ENCODE measurements at places on chromosomes 1 and 21. TPM values are rescaled to one million over a fixed set of nuclear protein-coding genes. Genes with fewer than 3 reads are reported as not detected.

RRP1B gene
- 14.6 TPM for total RNA-seq

IVL gene
- total RNA-seq = not detected

ESRRG gene
- not detected for total RNA-seq

CLDN17 gene
- not detected for total RNA-seq

GJC2 gene
- total RNA-seq = 18.3 TPM

AMY1C gene
- total RNA-seq = not detected

FBXO42 gene
- 6.3 TPM for total RNA-seq

TEDDM1 gene
- not detected for total RNA-seq

RPS6KC1 gene
- total RNA-seq = 13.7 TPM

- no peak for DNase-seq
Observed at GRCh38 chr1:118558933-118559332, 373.9 kb upstream of the SPAG17 start.

- peak; percentile 4 for DNase-seq
Observed at GRCh38 chr1:151237678-151238466, 16.7 kb upstream of the PSMD4 start.

- no peak for DNase-seq
Observed at GRCh38 chr1:172498857-172499256, 34.1 kb upstream of the SUCO start.

GRCh38 chr1:186304982-186305949 is 69.8 kb downstream of the TPR start:
- DNase-seq = peak; percentile 47

- peak; percentile 95 for DNase-seq
Observed at GRCh38 chr1:200738327-200738948, at the start of gene CAMSAP2. Gene CAMSAP2, plus strand, starts transcription at chr1:200738893. Its CDS starts 935 bp downstream, at chr1:200739828.

GRCh38 chr1:47914218-47914938 is 82.8 kb downstream of the TRABD2B start:
- DNase-seq = no peak

DNA sequence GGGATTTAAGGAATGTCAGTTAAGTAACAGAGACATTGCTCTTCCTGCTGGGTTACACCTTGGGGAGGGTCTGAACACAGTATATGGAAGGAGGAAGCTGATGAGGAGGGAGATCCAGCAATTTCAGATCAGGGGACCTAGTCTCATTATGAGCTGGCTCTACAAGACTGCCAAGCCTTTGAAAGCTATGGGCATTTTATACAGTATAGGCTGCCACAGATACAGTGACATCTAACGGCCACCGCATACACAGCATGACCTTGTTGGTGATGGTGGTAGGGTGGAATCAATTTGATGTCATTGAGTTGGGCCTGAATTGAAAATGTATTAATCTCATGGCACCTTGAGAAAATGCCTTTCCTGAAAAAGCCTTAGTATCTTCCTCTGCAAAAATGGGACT is 22.6 kb upstream of the ZP4 start:
- no peak for DNase-seq

- no peak for DNase-seq
Observed at GRCh38 chr1:47226839-47227215, 5.2 kb downstream of the TAL1 start.

GRCh38 chr1:231634323-231635013 is 7.9 kb downstream of the DISC1 start:
- no peak for DNase-seq

- peak; percentile 59 for DNase-seq
Observed at GRCh38 chr1:6860401-6860800, 75.1 kb downstream of the CAMTA1 start.

GRCh38 chr1:12142891-12143630 is 23.7 kb upstream of the TNFRSF1B start:
- no peak for DNase-seq

DNA sequence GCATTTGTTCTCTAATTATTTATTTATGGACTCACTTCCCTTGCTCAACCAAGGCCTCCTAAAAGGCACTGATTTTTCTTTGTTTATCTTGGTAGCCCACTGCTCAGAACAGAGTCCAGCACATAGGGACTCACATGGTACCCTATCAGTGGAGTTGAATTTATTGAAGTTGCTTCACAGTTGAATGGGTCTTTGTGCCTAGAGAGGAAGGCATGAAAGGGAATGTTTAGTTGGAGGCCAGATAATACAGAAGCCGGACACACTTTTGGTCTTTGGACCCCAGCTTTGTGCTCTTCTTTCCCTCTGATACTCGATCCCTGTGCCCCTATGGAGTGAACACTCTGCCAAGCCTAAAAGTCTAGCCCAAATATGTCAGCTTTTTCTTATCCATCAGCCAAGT is 429.0 kb downstream of the PRDM2 start:
- no peak for DNase-seq

DNA sequence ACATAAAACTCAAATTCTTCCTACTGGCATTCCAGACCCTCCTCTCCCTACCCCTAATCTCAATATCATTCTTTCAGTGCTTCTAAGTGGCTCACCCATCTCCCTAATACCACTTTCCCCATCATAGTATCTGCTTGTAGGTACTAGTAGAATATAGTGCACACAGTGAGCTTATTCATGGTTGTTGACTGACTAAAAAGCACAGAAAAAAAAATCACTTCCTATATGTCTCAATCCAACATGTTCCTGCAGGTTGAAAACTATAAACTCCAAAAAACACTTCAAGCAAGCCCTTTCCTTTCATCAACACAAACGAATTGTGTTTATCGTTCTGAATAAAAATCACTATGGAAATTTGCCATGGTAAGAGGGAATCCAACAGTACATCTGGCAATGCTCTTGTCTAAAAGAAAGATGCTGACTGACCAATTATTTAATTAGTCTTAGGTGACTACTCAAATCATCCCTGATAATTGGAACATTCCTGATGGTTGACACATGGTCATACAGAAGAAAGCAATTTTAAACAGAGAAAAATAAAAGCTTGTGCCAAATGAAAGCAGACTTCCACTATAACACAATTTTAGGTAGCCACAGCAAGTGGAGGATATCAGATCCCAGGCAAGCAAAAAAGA is 87.1 kb downstream of the NDUFS5 start:
- peak; percentile 44 for DNase-seq

- DNase-seq = no peak
Observed at GRCh38 chr1:26403656-26404055, 7.0 kb upstream of the LIN28A start.

DNA sequence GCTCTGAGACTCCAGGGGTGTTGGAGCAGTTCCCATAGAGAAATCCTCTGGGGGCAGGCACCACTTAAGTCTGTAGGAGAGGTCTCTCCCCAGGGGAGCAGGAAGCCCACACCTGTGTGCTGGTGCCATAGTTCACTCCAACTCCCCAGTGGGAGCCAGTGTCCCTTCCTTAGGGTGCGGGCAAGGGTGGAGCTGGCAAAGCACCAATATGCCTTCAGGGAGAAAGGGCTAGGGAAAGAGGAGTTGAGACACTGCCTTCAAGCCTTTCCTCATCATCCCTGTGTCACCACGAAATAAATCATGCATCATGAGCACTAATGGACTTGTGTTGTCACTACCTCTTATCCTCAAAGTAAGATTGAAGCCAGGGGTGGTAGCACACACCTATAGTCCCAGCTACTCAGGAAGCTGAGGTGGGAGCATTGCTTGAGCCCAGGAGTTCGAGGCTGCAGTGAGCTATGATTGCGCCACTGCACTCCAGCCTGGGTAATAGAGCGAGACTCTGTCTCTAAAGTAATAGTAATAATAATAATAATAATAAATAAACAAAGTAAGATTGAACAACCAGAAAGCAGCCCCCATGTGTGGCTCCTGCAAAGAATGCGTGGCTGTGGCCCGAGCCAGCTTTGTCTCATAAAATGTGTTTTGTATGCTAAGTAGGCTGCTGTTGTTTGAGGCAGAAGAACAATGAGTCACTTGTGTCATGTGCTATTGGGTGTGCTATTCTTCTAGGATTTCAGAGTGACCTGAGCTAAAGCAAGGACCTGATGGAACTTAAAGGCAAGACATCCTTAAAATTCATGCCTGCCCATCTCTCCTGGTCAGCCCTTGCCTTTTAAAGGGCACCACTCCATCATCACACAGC is 6.7 kb upstream of the TIE1 start:
- DNase-seq = peak; percentile 65

DNA sequence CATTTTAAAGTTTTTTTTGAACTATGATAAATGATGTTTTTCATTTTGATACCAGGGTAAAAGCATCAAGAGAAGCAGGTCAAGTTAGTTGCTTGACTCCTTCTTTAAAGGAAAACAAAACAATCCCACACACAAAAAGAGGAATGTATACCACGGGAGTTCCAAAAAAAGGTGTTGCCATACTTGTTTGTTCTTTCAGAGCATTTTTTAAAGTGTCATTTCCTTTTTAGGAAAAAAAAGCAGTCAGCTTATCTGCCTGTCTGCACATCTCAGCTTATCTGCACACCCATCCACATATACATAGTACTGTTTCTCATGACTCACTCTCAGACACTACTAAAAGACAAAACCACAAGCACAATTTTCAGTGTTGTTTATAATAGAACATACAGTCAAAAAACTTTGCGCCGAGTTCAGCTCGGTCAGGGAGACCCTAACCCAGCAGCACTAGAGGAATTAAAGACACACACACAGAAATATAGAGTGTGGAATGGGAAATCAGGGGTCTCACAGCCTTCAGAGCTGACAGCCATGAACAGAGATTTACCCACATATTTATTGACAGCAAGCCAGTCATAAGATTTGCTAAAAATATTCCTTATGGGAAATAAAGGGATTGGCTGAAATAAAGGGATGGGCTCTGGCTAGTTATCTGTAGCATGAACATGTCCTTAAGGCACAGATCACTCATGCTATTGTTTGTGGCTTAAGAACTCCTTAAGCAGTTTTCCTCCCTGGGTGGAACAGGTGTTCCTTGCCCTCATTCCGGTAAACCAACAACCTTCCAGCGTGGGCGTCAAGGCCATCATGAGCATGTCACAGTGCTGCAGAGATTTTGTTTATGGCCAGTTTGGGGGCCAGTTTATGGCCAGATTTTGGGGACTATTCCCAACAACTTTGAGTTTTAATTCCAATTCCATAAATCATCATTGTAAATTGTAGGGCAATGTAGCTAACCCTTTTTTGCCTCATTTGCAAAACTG is 11.4 kb upstream of the MNDA start:
- DNase-seq = peak; percentile 42

- DNase-seq = no peak
Observed at GRCh38 chr1:214303141-214303930, 22.4 kb downstream of the SMYD2 start.

DNA sequence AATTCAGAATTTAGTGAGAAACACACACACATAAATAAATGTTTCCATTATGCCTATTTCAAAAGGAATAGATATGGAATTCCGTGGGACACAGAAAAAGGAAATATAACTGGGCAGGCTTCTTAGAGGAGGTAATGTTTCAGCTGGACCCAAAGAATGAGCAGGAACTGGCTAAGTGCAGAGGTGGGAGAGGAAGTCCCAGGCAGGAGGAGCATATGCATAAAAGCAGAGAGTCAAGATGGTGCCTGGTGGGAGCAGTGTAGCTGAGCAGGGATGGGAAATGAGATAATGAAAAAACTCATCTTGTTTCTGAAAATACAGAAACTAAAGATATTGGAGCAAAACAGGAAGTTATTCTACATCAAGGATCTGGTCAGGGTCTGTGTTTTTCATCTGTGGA is 115.2 kb upstream of the MAGI3 start:
- DNase-seq = no peak

DNA sequence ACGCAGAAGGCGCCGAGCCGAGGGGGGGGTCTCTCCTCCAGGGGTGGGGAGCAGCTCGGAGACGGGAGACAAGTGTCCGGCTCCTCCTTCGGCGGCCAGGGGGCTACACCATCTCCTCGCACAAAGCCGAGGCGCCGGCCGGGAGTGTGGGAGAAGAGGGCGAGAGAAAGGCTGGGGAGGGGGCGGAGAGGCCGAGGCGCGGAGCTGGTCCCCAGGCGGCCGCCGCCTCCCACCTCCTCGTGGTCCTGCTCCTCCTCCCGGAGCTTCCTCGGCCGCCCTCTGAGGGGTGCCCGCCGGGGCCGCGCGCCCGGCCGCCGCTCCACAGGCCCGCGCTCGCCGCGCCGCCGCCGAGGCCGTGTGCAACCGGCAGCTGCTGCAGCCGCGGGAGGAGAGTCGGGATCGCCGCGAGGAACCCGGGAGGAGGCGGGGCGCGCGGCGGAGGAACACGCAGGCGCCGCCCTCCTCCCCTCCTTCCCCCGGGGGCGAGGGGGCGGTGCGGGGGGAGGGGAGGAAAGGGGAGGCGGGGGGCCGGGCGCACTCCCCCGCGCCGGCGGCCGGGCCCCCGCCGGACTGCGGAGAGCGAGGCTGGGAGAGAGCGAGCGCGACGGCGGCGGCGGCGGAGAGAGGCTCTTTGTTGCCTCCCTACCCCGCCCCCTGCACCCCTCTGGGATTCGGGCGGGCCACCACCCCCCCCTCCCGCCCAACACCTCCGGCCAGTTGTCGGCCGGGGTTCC is at the start of gene ENAH:
Gene ENAH (minus strand): TSS at position 395 of the 734 bp plus-strand sequence. CDS start 433 bp downstream, outside the sequence.
- peak; percentile 85 for DNase-seq

GRCh38 chr21:34915364-34915841 is 133.7 kb downstream of the RUNX1 start:
- DNase-seq = peak; percentile 16

DNA sequence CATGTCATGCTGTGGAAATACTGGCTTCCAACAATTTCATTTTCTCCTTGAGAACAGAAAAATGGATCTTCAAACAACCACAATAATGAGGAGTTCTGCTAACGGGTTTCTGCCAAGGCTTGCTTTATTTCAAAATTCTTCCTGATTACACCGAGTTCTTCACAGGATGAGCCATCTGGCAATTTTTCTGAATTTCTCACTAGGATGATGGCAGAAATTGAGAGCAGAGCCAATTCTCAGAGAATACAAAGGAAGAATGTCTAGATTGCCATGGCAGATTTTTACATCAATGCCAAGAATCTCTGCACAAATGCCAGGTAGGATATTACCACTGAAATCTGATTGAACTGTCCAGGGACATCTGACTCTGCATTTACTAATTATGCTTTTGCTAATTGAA is 619.0 kb upstream of the CHRM3 start:
- DNase-seq = no peak

GRCh38 chr1:183777328-183777727 is 27.6 kb upstream of the RGL1 start:
- DNase-seq = no peak

DNA sequence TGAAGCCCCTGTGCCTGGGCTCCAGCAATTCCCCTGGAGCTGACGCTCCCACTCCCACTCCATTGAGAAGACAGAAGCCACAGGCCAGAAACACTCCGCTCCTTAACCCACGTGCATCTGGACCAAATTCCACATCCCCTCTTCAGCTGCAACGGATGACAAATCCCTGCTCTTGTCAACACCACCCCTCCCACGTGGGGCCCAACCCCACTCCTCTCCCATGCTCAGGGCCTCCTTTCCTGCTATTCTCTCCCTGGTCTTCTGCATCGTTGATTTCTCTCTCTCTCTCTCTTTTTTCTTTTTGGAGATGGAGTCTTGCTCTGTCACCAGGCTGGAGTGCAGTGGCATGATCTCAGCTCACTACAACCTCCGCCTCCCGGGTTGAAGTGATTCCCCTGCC is 18.3 kb downstream of the CA6 start:
- DNase-seq = no peak

- no peak for DNase-seq
Observed at GRCh38 chr1:33608825-33609400, 136.5 kb downstream of the ZSCAN20 start.

DNA sequence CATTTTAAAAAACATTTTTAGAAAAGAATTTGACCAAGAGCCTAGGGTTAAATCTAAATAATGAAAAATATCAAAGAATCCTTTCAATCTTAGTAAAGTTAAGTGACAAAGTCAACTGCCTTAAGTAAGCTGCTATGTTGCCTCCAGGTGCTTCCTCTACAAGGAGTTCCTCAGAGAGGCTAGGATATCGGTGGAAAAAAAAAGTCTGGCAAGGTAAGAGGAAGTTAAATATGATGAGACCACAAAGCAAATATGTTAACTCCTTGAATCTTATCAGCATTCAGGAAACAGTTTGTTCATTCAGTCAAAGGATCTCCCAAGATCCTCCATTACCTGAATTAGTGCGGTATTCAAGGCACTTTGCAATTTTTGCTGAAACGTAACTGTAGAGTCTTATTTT is 563.5 kb downstream of the PTPRC start:
- no peak for DNase-seq
